ENCODE measurements at places on chromosomes 13 and 19.
A peak's percentile ranks its signal among the peaks of the same experiment; 100 is the strongest.

- peak; percentile 28 for DNase-seq
These were observed 105.1 kb downstream of the COG6 start for GRCh38 chr13:39760521-39760920.

GRCh38 chr13:42239644-42240043 is 32.3 kb upstream of the AKAP11 start:
- peak; percentile 13 for DNase-seq

- DNase-seq = peak; percentile 43
These were observed 51.3 kb downstream of the TEX29 start for GRCh38 chr13:111371720-111372119.

GRCh38 chr13:87894059-87894458 is 222.9 kb downstream of the SLITRK5 start:
- no peak for DNase-seq

- DNase-seq = no peak
These were observed 18.4 kb upstream of the ZMYM2 start for GRCh38 chr13:19940106-19940505.

DNA sequence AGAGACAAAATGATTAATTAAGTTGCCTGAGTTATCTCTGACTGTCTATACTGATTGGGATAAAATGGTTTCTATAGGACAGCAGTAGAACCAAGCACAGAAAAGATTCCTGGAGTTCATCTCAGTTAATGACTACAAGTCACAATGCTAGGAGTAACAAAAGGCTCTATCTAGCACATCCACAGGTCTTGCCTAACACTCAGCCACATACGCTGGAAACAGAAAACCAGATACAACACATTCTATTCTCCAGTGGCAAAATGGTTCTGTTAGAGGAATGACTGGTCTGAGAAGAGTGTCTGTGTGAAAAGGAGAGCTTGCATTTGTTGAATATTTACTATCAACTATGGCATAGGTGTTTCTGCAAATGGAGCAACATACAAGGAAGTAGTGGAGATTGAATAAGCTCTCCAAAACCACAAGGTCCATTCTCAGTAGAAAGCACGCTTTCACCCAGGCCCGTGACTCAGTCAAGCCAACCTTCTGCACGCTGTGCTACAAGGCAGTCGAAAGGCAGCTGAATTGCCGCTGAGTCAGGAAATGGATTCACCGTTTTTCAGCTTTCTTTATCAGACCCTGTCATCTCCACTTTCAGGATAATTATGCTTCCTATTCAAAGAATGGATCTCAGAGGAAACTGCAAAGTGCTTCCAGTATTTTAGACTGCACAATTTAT is 761.5 kb downstream of the EFNB2 start:
- peak; percentile 4 for DNase-seq

DNA sequence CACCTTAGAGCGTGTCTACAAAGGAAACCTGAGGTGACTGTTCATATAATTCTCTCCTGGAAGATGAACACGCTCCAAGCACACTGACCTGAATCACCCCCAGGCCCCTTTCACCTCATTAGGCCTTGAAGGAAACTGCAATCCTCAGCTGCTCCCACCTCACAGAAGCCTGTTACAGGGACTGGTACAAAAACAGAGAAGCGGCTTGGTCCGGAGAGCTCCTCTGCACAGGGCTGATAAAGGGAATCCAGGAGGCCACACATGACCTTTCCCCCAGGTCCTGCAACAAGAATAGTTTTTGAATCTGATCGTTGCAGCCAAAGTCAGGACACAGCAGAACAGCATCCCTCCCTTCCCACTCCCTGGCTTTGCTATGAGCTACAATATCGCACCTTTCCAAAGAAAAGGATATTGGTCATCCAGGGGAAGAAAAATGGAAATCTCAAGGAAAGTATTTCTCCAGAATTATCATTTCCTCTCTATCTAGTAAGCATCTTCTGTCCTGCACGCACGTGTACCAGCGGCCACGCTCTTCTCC is 666.7 kb downstream of the UQCRFS1 start:
- no peak for DNase-seq

GRCh38 chr19:9586764-9587163 is 2.5 kb upstream of the ZNF121 start:
- DNase-seq = peak; percentile 74

DNA sequence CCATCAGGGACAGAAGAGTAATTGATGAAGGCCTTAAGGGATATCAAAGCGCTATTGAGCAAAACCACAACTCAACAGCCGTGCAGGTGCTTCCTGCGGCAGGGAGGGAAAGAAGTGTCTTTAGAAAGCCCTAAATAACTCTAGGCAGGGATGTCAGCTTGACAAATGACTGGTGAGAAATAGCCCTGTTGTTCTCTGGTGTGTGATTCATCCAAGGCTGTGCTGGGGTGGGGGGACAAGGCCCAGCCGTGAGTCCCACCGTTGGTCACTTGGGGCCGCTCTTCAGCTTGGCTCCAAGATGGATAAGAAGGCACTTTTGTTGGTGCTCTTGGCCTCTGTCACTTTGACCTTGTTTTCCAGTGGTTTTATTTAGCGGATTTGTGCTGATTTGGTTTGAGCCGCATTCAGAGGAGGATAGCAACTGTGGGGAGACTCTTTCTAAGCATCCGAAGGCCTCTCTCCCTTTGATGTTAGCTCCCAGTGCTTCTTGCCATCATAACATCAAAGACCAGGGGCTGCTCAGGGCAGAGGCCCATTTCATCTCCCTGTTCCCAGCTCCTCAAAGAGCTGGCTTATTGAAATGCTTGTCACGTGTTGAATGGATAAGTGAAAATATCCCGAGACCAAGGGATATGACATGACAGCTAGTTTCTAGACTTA is 130.3 kb upstream of the SERP2 start:
- DNase-seq = peak; percentile 90

DNA sequence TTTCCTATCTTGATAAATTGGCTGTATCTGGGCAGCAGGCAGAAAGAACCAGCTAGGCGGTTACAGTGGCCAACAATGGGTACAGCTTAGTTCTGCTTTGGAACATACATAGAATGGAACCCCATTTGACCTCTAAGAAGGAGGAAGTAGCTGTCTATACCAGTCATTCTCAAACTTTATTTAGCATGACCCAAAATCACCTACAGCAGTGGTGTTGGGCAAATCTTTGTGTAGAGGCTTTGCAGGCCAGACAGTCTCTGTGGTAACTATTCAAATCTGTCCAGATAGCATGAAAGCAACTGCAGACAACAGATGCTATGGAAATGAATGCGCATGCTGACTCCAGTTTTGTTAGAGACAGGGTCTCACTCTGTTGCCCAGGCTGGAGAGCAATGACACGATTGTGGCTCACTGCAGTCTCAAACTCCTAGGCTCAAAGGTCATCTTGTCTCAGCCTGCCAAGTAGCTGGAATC is 12.0 kb upstream of the KCNC3 start:
- no peak for DNase-seq

DNA sequence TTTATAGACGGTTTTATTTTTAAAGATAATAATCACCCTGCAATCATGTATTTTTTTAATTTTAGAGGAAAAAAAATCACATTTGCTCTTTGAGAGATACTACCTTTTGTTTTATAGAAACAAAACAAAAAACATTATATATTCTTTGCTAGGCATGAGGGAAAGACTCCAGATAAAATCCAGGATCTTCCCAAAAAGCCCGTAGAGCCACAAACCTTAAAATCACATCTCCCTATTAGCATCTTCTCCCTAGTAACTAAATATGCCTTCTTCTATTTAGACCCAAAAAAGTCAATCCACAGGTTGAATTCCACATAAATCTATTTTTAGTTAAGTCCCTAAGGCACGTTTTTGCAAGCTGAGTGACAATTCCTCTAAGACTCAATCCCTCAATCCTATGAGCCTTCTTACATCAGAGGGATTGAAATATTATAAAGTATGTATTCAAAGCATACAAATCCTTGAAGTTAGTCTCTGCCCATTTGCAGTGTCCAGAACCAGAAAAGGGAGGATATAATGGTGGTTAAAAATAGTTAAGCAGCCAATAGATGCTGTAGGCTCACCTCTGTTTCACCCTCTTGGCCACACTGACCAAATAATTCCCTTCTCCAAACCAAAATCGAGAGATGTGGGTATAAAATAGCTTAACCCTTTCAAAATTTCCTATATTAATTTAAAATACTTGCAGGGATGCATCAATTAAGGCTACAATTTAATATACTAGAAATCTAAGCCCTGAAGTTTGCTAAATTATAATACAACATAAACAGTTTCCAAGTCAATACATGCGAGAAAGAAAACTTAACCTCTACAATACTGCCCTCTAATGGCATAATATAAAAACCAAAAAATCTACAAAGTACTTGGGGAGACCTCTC is 64.0 kb downstream of the SERP2 start:
- peak; percentile 67 for DNase-seq

GRCh38 chr19:52639996-52640395 is 1.8 kb upstream of the ZNF83 start:
- DNase-seq = no peak

DNA sequence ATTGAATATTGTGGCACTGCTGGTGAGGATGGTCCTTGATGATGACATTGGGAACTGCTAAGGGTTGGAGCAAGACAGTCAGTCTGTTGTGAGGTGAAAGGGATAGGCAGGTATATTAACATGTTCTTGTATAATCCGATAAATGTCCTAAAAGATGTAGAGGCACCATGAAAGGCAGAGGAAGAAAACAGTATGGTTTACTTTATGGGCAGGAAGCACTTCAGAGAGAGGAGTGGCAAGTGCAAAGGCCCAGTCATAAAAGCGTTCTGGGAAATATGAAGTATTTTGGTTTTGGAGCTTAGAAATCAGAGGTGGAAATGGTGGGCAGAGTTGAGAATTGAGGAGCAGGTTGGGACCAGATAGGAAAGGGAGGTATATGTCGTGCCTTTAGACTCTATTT is 9.5 kb downstream of the NUP58 start:
- DNase-seq = no peak

DNA sequence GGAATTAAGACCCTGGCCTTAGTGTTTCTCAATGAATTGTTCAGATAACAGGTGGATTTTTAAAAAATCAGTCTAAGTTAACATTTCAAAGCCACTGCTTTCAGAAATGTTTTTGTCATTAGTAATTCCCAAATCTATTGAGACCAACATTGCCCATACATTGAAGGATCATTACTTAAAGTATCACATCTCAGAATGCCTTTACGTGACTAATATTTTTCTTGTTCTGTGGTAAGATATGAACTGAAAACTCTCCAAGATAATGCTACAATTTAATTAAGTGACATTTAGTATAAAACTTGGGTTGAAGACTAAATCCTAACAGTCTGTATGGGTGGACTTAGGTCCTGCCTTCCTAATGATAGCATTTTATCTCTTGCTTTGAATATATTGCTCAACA is 59.4 kb upstream of the POSTN start:
- DNase-seq = no peak

GRCh38 chr13:27131906-27132305 is 39.7 kb downstream of the USP12 start:
- DNase-seq = no peak

DNA sequence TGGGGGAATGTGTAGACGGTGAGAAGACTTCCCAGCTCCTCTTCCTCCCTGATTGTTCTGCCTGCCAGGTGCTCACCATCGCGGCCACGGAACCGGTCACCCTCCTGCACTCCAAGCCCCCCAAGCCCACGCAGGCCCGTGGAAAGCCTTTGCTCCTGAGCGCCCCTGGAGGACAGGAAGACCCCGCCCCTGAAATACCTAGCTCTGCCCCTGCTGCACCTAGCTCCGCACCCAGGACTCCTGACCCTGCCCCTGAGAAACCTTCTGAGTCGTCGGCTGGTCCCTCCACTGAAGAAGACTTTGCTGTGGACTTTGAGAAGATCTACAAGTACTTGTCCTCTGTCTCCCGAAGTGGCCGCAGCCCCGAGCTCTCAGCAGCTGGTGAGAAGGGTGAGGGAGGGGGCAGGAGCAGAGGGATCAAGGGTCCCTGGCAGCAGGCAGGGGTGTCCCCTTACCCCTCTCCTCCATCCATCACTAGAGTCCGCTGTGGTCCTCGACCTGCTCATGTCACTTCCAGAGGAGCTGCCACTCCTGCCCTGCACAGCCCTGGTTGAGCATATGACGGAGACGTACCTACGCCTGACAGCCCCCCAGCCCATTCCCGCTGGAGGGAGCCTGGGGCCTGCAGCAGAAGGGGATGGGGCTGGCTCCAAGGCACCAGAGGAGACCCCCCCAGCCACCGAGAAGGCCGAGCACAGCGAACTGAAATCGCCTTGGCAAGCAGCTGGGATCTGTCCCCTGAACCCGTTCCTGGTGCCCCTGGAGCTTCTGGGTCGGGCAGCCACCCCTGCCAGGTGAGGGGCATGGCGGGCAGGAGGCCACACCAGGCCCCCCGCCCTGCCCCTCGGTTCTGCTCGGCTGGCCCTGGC is 2.1 kb downstream of the SNAPC2 start:
- no peak for DNase-seq

DNA sequence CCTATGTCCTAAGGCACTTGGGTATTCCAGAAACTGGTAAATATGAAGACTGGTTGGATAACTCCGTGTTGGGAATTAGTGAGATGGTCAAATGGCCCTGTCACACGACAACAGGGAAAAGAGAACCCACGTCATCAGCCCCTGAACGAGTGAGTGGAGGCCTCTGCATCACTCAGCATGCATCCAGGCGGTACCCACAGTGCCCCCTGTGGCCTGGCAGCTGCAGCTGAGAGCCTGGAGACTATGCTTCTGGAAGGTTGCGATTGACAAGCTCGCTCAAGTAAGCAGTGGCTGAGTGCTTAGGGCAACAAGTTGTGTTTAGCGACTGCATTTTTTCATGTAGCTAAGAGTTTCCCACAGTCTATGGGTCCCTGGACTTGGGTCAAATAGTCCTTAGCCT is 55.9 kb downstream of the COL4A2 start:
- no peak for DNase-seq

GRCh38 chr19:57317503-57317902 is 2.8 kb upstream of the ZNF543 start:
- no peak for DNase-seq

- DNase-seq = peak; percentile 45
These were observed 49.9 kb upstream of the UBAC2 start for GRCh38 chr13:99150575-99151361.

DNA sequence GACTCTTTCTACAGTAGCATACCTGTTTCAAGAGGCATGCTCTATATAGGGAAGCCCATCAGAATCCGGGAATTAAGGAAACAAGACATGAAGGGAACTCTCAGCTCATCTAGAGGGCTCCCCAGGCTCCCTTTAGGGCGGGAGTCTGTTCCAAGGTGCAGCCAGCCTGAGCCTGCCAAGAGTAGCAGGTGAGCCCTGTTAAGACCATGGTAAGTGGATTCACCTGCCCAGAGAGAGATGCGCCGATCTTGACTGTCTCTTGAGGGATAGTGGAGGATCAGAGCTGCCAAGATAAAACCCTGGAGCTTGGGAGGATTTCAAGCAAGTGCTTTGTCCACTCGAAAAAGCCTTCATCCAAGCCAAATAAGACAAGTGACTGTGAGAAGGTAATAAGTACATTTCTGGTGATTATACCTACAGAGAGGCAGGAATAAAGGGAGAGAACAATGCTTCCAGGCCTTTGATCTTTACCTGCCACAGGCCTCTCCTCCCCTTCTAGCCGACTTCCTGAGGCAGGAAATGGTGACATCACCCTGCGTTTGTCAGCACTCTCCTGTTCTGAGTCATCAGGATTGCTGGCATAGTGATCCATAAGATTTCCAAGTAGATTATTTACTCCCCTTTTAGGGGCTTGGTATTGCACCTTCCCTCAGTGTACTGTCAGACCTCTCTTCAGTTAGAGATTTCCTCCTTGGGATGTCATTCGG is 31.5 kb downstream of the KLF5 start:
- peak; percentile 80 for DNase-seq

- DNase-seq = no peak
These were observed 7.2 kb downstream of the GFY start for GRCh38 chr19:49432141-49433073.
